ENCODE measurements at places on chromosomes 1 and 21.

- no peak for DNase-seq
Measured at GRCh38 chr1:68516066-68516465, 19.2 kb upstream of the DEPDC1 start.

DNA sequence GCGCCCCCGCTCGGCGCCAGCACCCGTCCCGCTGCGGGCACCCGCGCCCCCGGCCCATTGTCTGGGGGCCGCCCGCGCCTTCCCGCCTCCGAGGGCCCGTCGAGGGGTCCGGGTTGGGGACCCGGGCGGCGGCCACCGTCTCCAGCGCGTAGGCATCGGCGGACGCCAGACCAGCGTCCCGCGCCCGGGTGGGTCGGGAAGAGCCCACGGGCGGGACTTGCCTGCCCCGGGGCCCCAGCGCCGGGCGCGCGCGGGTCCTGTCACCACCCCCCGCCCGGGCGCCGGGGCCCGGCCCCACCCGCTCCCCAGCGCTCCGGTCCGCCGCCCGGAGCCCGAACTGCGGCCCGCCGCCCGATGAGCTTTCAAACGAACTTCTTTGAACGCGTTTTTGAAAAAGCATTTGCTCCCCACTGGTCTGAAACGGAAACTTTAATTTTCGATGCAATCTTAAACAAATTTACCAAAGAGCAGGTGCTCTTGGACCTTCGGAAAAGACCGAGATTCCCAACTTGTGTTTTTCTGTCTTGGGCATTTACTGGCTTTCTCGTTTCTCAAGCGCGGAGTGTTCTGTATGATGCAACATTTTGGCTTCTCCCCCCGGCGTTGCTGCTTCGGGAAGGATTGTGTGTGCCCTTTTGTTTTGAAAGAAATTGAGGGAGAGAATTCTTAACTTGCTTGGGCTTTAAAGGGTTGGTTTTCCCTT lies 615 bp downstream of the CLIC4 start:
- no peak for DNase-seq

GRCh38 chr1:47940779-47941178 lies 56.4 kb downstream of the TRABD2B start:
- DNase-seq: no peak

- DNase-seq: no peak
Measured at GRCh38 chr1:8985915-8986813, 40.1 kb downstream of the SLC2A7 start.

- DNase-seq: no peak
Measured at GRCh38 chr21:36839735-36840134, 126.7 kb downstream of the HLCS start.

- peak; percentile 59 for DNase-seq
Measured at GRCh38 chr1:204377800-204378668, 18.3 kb upstream of the PLEKHA6 start.

- no peak for DNase-seq
Measured at GRCh38 chr1:115828101-115829022, 12.6 kb downstream of the NHLH2 start.

- DNase-seq: no peak
Measured at GRCh38 chr1:174116042-174116441, 43.3 kb upstream of the RABGAP1L start.

DNA sequence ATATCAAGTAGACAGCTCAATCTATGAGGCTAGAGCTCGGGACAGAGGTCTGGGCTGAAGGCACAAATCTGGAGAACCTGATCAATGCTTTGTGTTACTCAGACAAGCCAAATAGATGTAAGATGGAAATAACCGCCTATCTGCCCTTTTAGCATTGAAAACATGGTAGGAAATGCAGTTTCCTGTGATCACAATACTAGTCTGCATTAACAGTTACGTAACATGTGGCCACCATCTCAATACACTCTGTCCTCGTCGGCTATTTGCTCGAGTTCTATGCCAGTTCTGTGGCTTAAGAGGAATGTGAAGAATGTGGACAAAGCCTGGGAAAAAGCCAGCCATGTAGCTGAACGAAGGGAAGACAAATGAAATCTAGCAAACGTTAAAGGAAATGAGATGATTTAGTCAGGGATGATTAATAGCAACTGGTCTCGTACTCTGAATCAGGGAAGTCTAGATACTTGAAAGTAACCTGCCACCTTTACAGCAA lies 73.3 kb downstream of the HSF2BP start:
- no peak for DNase-seq

DNA sequence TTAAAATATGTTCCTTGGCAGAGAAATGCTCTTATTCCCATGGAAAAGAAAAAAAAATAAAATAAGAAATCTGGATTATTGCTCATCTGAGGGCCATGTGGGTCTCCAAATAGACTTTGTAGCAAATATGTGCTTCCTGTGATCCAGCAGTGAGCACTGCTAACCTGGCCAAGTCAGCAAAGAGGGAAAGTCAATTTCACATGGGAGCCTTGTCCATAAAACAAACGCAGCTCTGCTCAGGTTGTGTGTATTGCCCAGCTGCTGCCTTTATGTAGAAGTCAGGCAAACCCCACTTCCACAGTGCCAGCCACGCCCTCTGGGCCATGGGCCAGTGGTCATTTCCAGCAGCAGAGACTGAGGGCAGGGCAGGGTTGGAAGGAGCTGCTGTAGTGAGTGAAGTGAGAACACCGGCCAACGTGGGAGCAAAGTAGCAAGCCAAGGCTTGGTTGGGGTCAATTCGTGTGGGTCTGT lies 174.3 kb downstream of the LYPLAL1 start:
- no peak for DNase-seq

GRCh38 chr1:229342656-229343569 lies at the start of gene CCSAP:
TSS of gene CCSAP (minus strand) at chr1:229343047. CDS start at chr1:229342465, 582 bp downstream.
- peak; percentile 76 for DNase-seq

DNA sequence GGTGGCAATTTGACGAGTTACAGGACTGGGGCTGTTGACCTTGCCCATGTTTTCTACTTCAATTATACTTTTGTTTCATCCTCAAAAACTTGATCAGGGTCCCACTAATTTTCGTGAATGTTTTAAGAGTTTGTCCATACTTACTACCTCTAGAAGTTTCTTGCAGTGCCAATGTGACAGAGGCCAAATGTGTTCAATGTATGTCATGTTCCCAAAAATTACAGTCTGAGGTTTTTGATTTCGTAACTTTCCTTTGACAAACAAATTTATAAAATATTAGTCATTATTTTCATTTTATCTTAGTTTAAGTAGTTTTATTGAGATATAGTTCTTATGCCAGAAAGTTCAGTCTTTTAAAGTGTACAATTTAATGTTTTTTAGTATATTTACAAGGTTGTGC lies 15.3 kb downstream of the VPS13D start:
- DNase-seq: no peak

DNA sequence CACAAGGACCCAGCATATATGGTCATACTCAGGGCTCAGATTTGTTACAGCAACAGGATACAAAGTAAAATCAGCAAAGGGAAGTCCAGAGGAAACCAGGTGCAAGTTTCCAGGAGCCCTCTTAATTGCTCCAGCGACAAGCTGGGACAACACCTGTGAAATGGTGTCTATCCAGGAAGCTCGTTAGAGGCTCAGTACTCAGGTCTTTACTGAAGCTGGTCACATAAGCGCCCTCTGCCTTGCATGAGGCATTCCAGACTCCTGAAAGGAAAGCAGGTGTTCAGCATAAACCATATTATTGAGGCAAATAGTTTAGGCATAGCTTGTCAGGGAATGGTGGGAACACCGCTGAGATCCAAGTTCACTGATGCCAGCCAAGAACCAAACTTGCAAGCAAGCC lies 231.0 kb downstream of the SLC35F3 start:
- DNase-seq: no peak

- DNase-seq: no peak
Measured at GRCh38 chr1:231694465-231695077, 68.0 kb downstream of the DISC1 start.

DNA sequence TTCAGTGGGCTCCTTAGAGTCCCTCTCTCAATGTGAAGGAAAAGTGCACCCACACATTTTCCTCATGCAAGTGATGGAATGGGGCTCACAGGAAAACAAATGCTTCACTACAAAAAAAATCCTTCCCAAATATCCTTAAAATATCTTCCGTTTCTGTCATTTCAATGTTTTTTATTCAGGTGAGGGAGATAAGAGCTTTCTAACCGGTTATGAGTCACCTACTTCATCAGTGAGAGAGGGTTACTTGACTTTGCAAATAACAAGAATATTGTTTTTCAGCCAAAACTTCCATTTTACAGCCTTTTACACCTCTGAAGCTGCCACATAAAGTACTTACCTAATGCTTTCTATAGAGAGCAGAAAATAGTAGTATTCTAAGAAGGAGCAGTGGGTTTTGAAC lies 98.3 kb upstream of the CD55 start:
- no peak for DNase-seq

DNA sequence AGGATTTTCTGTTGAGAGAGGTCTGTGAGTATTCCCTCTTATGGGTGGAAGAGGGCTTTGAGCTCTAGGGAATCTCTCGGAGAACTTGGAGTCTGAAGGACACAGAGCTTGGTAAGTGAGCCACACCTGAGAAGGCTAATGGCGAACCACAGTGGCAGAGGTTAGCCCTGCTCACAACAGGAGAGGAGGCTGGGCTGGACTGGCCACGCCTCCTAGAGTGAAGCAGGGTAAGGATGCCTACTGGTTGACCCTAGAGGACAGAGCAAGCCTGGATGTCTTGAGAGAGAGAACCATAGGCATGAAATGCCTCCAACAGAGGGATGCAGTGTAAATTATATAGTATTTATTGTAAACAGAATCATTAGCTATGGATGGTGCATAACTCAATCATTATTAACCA lies 232.6 kb downstream of the PCP4 start:
- no peak for DNase-seq

DNA sequence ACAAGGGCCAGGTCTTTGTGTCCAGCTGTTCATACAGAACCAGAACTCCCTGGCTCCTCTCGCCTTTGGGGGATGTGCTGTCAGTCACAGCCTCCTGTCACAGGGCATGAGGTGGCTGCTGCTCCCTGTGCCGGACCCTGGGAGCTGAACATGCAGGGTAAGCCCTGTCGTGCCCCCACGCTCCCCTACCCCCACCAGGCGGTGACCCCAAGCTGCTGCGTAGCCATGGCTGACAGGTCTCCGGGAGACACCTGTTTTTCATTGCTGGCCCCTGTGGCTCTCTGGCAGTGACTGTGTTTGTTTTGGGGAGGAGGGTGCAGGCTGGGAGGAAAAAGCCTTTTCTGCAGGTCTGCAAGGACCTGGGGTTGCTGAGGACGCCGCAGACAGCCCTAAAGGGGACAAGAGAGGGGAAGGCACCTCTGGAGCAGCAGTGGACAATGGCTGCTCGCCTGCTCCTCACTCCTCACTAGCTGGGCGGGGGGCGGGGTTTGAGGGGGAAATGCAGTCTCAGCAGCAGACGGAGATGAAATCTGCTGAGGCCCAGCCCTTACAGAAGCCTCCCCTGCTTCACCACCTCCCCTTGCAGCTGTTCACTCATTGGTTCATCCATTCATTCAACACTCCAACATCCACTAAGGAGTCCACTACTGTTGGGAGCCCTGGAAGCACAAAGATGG lies 81.4 kb downstream of the TRABD2B start:
- no peak for DNase-seq

GRCh38 chr21:43021191-43021590 lies 46.8 kb downstream of the PKNOX1 start:
- no peak for DNase-seq

- no peak for DNase-seq
Measured at GRCh38 chr21:41227357-41228005, 59.5 kb downstream of the BACE2 start.

GRCh38 chr1:175195798-175196197 lies 3.2 kb upstream of the KIAA0040 start:
- DNase-seq: no peak

DNA sequence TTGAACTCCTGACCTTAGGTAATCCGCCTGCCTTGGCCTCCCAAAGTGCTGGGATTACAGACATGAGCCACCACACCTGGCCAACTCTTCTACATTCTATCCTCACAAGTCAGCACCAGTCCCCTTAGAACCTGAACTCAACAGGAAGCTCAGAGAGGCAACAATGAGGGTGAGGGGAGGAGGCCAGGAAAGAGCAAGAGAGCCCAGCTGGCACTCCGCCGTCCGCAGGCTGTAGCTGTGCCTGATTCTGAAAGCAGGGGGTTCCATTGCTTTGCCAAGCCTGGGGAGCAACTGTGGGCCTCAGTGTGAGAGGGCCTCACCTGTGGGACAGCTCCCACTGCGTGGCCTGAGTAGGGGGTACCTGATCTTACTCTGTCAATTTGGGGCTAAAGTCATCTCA lies 18.7 kb downstream of the STK40 start:
- peak; percentile 26 for DNase-seq

- no peak for DNase-seq
Measured at GRCh38 chr1:10727751-10728232, 68.7 kb downstream of the CASZ1 start.

DNA sequence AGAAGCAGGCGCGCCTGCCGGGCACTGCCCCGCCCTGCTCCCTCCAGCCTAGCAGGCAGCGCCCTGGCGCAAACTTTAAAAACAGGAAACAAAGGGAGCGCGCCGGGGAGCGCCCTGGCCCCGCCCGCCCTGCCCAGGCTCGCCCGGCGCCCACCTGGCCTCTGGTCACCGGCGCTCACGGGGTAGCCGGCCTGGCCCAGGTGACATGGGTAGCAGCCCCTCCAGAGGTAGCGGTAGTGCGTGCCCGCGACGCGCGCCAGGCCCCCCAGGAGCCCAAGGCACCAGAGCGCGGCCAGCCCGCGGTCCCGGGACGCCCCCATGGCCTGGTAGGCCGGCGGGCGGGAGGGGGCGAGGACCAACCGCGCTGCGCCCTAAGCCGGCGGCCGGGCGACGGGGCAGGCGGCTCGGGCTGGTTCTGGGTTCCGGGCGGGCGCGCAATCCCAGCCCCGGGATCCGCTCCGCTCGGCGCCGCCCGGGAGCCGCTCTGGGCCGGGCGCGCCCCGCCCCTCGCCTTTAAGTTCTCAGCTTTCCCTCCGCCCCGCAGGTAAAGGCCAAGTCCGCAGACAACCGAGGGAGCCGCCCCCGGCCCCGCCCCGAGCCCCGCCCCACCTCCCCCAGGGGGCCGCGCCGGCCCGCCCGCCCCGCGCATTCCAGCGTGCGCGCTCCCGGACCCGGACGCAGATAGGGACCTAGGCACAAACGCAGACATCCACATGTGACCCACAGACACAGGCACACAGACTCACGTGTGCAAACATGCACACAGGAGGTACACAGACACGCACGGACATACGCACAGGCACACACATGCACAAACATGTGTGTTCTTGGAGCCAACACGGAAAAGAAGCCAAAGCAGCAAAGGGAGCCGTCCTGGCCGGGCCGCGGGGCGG lies 76.7 kb downstream of the ARHGEF16 start:
- peak; percentile 48 for DNase-seq

GRCh38 chr1:11736746-11737639 lies 1.1 kb downstream of the AGTRAP start:
- peak; percentile 33 for DNase-seq

DNA sequence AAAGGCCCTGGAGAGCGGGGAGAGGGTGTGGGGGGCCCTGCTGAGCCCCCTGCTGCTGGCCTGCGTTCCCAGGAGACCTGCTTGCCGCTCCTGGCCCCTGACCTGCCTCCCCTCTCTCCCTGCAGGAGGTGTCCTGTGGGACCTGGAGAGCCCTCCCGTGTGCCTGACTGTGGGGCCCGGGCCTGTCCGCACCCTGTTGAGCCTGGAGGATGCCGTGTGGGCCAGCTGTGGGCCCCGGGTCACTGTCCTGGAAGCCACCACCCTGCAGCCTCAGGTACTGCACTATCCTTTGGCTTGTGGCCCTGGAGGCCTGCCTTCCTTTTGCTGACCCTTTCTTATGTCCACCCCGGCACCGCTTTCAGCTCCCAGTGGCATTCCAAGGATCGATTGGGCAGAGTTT lies 90.8 kb upstream of the ACTL8 start:
- DNase-seq: no peak

Measured in CD8-positive, alpha-beta memory T cell (primary cell).